ENCODE measurements at places on chromosomes 6 and 20. TPM values are rescaled to one million over a fixed set of nuclear protein-coding genes. Genes with fewer than 3 reads are reported as not detected.

TAF4 gene
- 2.8 TPM for total RNA-seq

CD83 gene
- 5.0 TPM for total RNA-seq

HCRTR2 gene
- total RNA-seq: not detected

MTO1 gene
- total RNA-seq: 52.4 TPM

LHFPL5 gene
- not detected for total RNA-seq

GPX5 gene
- not detected for total RNA-seq

C6orf52 gene
- 0.26 TPM for total RNA-seq

TSPO2 gene
- not detected for total RNA-seq

FHL5 gene
- total RNA-seq: not detected

MAFB gene
- 7.7 TPM for total RNA-seq

NFS1 gene
- 31.7 TPM for total RNA-seq

IL17F gene
- total RNA-seq: not detected

- no peak for DNase-seq
- peaks cover 1% of the 10 kb centered on the region for H3K36me3 ChIP-seq
- H3K4me1 ChIP-seq: peaks cover 8% of the 10 kb centered on the region
- no peak overlapping the region for H3K4me3 ChIP-seq
- H3K27me3 ChIP-seq: no peaks in the 10 kb centered on the region
- H3K27ac ChIP-seq: no peak overlapping the region
Observed at GRCh38 chr6:129696843-129697242, 13.1 kb downstream of the ARHGAP18 start.

- no peaks in the 10 kb centered on the region for H3K27me3 ChIP-seq
- H3K4me3 ChIP-seq: no peak overlapping the region
- no peaks in the 10 kb centered on the region for H3K36me3 ChIP-seq
- DNase-seq: peak; percentile 22
- no peak overlapping the region for H3K27ac ChIP-seq
Observed at GRCh38 chr6:88626460-88626859, 337.0 kb downstream of the RNGTT start.

DNA sequence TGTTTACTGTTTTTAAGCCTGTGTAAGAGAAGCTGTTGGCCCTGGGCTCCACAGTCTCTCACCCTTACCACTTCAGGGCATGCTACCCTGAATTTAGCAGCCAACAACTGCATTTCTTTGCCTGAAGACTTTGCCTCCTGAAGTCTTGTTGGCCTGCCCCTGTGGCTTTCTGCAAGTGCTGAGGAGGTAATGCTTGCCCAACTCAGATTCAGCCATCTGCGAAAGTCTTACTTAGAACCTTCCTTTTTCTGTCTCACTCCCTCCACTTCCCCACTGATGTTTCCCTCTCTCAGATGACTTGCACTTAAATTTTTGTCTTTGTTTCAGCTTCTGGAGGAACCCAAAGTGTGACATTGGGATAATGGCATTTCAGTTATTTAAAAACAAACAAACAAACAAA, 11.8 kb upstream of the IBTK start:
- peaks cover 8% of the 10 kb centered on the region for H3K4me1 ChIP-seq
- no peak overlapping the region for H3K27ac ChIP-seq
- no peak overlapping the region for H3K4me3 ChIP-seq
- H3K36me3 ChIP-seq: no peaks in the 10 kb centered on the region
- no peaks in the 10 kb centered on the region for H3K27me3 ChIP-seq

- H3K4me1 ChIP-seq: peaks cover 20% of the 10 kb centered on the region
- no peak overlapping the region for H3K27ac ChIP-seq
- no peak for DNase-seq
- H3K36me3 ChIP-seq: peaks cover 13% of the 10 kb centered on the region
Observed at GRCh38 chr20:31669876-31670275, 32.2 kb downstream of the COX4I2 start.

DNA sequence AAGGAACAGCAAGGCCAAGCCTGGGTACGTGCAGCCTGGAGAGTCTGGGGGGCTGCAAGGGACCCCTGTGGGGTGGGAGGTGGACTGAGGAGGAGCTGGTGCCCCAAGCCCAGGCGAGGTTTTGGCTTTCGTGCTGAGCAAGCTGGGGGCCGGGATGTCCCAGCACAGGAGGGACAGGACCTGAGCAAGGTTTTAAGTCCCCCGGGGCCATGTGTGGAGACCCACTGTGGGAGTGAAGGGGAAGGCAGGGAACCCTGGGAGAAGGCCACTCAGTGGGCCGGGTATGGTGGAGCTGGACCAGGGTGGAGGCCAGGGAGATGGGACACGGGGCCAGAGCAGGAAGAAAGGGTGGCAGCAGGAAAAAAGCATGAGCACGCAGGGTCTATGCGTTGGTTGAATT, 419.2 kb upstream of the SULF2 start:
- H3K27me3 ChIP-seq: no peaks in the 10 kb centered on the region
- DNase-seq: no peak
- no peak overlapping the region for H3K4me3 ChIP-seq
- no peaks in the 10 kb centered on the region for H3K4me1 ChIP-seq
- H3K36me3 ChIP-seq: no peaks in the 10 kb centered on the region
- H3K27ac ChIP-seq: no peak overlapping the region

DNA sequence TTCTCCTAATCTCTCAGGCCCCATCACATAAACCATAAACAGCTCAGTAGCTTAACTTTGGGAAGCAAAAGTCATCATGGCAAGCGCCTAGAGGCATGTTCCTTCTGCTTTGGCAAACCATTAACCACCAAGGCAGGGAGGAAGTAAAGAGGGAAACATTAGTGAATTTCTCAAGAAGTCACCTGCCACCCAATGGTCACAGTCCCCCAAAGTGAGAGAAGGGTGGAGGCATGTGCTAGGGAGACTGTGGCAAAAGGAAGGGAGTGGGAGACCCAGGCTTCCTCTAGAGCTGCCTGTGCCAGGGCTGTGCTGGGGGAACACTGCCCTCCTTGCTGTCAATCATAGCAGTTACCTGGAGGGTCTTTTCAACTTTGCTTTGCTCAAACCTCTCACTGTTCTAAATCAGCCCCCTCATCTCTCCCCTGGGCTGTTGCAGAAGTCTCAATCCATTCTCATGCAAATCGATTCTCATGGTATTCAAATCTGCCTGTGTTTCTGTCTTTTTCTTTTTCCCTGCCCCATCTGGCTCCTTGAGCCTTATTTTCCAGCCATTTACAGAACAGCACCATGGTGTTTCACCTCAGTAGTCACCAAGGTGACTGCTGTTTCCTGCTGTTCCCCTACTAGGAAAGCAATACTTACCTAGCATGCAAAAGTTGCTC, 1.8 kb upstream of the RNF24 start:
- no peak for DNase-seq
- H3K4me1 ChIP-seq: no peaks in the 10 kb centered on the region
- no peak overlapping the region for H3K4me3 ChIP-seq
- H3K27me3 ChIP-seq: no peaks in the 10 kb centered on the region
- H3K36me3 ChIP-seq: no peaks in the 10 kb centered on the region

GRCh38 chr6:1519597-1519996, 90.1 kb upstream of the FOXC1 start:
- H3K4me3 ChIP-seq: no peak overlapping the region
- H3K27me3 ChIP-seq: peaks cover 3% of the 10 kb centered on the region
- H3K36me3 ChIP-seq: no peaks in the 10 kb centered on the region
- DNase-seq: no peak

DNA sequence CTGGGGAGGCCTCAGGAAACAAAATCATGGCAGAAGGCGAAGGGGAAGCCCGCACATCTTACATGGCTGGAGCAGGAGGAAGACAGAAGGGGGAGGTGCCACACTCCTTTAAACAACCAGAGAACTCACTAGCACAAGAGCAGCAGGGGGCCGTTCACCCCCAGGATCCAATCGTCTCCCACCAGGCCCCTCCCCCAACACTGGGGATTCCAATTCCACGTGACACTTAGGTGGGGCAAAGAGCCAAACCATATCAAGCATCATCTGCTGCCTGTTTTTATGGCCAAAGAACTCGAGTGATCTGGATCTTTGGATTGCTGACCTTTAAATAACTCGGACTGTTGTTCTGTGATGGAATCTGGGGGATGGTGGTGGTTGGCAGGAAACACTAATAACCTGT, 28.0 kb downstream of the PNLDC1 start:
- DNase-seq: no peak
- no peaks in the 10 kb centered on the region for H3K36me3 ChIP-seq
- H3K4me1 ChIP-seq: no peaks in the 10 kb centered on the region
- no peak overlapping the region for H3K4me3 ChIP-seq
- H3K27ac ChIP-seq: no peak overlapping the region

- no peaks in the 10 kb centered on the region for H3K27me3 ChIP-seq
- no peaks in the 10 kb centered on the region for H3K36me3 ChIP-seq
- H3K27ac ChIP-seq: no peak overlapping the region
- no peaks in the 10 kb centered on the region for H3K4me1 ChIP-seq
Observed at GRCh38 chr20:14991023-14991422, 653.6 kb upstream of the FLRT3 start.

GRCh38 chr6:133906050-133906449, 17.1 kb downstream of the TCF21 start:
- no peak overlapping the region for H3K27ac ChIP-seq
- H3K36me3 ChIP-seq: no peaks in the 10 kb centered on the region
- no peaks in the 10 kb centered on the region for H3K4me1 ChIP-seq
- no peak overlapping the region for H3K4me3 ChIP-seq
- no peak for DNase-seq
- H3K27me3 ChIP-seq: no peaks in the 10 kb centered on the region

DNA sequence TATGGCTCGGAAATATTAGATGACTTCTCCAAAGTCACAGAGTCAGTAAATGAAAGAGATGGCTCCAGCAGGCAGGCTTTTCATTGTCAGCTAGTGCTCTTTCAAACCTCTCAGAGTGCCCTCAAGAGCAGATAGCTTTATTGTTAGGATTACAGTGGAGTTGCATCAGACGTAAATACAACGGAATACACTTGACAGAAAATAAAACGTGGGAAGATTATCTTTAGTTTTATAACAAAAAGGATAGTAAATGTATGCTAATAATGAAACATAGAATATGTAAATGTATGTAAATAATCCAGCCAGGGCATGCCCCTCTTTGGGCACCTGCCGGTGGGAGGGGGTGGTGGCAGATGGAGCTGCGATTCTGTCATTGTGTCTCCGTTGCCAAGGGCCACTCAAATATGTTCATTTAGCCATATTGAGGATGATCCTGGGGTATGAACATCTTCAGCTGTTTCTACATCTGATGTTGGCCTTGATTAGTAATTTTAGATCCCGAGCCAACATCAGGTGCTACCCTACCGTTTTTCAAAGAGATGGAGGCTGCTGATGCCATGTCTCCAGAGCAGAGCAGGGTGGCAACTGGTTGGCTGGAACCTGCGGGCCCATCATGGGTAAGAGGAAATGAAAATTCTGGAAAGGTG, 358.3 kb upstream of the SULF2 start:
- H3K27me3 ChIP-seq: no peaks in the 10 kb centered on the region
- no peaks in the 10 kb centered on the region for H3K4me1 ChIP-seq
- no peaks in the 10 kb centered on the region for H3K36me3 ChIP-seq
- no peak overlapping the region for H3K27ac ChIP-seq
- no peak overlapping the region for H3K4me3 ChIP-seq
- DNase-seq: no peak

- no peak overlapping the region for H3K4me3 ChIP-seq
- H3K27ac ChIP-seq: no peak overlapping the region
- H3K36me3 ChIP-seq: no peaks in the 10 kb centered on the region
- DNase-seq: no peak
- no peaks in the 10 kb centered on the region for H3K4me1 ChIP-seq
Observed at GRCh38 chr6:319177-320131, 27.2 kb downstream of the DUSP22 start.

GRCh38 chr6:18263418-18264218, 712 bp downstream of the DEK start:
- peak overlapping the region; percentile 88 for H3K4me3 ChIP-seq
- H3K27me3 ChIP-seq: no peaks in the 10 kb centered on the region
- peak overlapping the region; percentile 94 for H3K27ac ChIP-seq

- no peaks in the 10 kb centered on the region for H3K36me3 ChIP-seq
- no peak overlapping the region for H3K27ac ChIP-seq
- H3K27me3 ChIP-seq: peaks cover 2% of the 10 kb centered on the region
Observed at GRCh38 chr20:23671479-23671878, 17.4 kb downstream of the CST4 start.

GRCh38 chr20:59153832-59154231, 9.8 kb upstream of the ZNF831 start:
- no peak overlapping the region for H3K4me3 ChIP-seq
- H3K36me3 ChIP-seq: no peaks in the 10 kb centered on the region
- no peak overlapping the region for H3K27ac ChIP-seq
- no peaks in the 10 kb centered on the region for H3K4me1 ChIP-seq
- no peaks in the 10 kb centered on the region for H3K27me3 ChIP-seq
- DNase-seq: no peak

GRCh38 chr6:63805345-63805744, 169.7 kb downstream of the PHF3 start:
- DNase-seq: no peak
- no peaks in the 10 kb centered on the region for H3K36me3 ChIP-seq
- peaks cover 18% of the 10 kb centered on the region for H3K4me1 ChIP-seq
- no peaks in the 10 kb centered on the region for H3K27me3 ChIP-seq
- peak overlapping the region; percentile 76 for H3K27ac ChIP-seq

DNA sequence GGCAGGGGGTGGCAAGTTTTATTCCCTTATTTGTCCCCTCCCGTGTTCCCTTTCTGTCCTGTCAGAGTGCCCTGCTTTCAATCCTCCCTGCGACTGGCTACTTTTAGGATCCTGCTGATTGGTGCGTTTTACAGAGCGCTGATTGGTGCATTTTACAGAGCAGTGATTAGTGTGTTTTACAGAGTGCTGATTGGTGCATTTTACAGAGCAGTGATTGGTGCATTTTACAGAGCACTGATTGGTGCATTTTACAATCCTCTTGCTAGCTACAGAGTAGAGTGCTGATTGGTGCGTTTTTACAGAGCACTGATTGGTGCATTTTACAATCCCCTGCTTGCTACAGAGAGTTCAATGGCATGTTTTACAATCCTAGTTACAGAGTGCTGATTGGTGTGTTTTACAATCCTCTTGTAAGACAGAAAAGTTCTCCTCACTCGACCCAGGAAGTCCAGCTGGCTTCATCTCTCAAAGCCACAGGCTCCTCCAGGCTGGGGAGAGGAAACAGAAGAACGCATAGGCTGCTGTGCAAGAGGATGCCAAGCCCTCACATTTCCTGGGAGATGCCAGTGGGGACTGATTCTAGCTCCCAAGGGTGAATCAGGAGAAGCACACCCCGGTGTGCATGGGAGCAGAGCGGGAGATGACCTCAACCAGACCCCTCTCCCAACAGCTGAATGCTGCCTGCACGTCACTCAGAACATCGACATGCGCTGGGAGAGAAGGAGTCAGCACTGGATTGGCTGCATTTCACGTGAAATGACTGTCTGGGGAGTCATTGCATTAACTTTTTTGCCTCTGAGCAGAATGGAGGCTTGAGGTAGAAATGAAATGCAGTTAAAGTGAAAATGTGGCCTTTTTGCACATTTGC, 48.3 kb upstream of the SLC22A23 start:
- H3K27ac ChIP-seq: no peak overlapping the region
- H3K4me3 ChIP-seq: no peak overlapping the region
- peak; percentile 32 for DNase-seq
- H3K36me3 ChIP-seq: no peaks in the 10 kb centered on the region

DNA sequence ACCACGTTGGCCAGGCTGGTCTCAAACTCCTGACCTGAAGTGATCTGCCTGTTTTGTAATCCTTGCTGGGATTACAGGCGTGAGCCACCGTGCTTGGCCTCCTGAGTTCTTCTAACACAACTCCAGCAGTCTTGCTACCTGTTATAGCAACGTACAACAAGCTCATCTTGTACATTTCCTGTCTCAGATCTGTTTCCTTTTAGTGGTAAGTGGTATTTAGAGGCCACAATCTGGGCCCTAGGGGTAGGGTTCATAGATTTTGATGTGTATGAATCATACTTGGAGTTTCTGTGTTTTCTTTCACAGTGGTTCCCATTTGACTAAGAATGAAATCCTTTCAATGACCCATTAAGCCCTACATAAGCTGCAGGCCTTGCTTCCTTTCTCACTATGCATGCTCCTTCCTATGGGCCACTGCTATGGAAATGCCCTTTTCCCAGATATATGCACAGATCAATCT, 27.1 kb upstream of the SYNCRIP start:
- no peak overlapping the region for H3K27ac ChIP-seq
- H3K4me3 ChIP-seq: no peak overlapping the region
- H3K27me3 ChIP-seq: no peaks in the 10 kb centered on the region
- peak; percentile 31 for DNase-seq
- peaks cover 3% of the 10 kb centered on the region for H3K4me1 ChIP-seq

Measured in fibroblast of lung (primary cell).